AML-193 (cell line): ENCODE measurements at places on chromosomes 13 and 19.

- DNase-seq = no peak
These were observed 651 bp downstream of the GAPDHS start for GRCh38 chr19:35533822-35534392.

GRCh38 chr13:26060357-26060756 lies 8.5 kb upstream of the SHISA2 start:
- DNase-seq = no peak

- DNase-seq = no peak
These were observed 441 bp downstream of the GJB2 start for GRCh38 chr13:20192158-20192835.

DNA sequence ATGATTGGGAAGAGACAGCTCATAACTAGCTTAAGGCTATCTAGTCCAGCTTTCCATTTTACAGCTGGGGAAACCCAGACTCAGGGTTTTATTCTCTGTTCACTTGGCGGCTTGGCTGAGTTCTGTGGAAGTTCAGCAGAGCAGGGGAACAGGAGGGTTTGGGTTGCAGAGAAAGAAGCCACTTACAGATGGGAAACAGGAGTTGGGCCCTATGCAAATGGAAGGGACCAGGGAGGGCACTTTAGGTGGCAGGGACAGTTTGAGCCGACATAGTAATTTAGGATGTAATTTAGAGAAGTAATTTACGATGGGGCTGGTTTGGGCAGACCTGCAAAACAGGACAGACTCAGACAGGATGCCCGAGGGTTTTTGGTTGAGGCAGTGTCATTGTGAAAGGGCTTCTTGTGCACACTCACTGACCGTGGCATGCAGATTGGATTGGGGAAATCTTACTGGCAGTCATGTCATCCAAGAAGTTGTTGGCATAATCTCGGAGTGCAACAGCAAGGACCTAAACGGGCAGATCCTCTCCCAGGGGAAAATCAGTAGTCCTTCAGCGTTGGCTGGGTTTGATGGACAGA lies 47.3 kb upstream of the GPR183 start:
- DNase-seq = peak; percentile 18
